Posterior vena cava (tissue), 2 donors: ENCODE measurements at places on chromosomes 6 and 20. TPM values are rescaled to one million over a fixed set of nuclear protein-coding genes. Genes with fewer than 3 reads are reported as not detected.

GRCh38 chr6:147281895-147282565 is 77.8 kb downstream of the STXBP5 start:
- DNase-seq, result no peak

GRCh38 chr6:116533233-116533957 is 12.1 kb downstream of the TRAPPC3L start:
- DNase-seq, result no peak

DNA sequence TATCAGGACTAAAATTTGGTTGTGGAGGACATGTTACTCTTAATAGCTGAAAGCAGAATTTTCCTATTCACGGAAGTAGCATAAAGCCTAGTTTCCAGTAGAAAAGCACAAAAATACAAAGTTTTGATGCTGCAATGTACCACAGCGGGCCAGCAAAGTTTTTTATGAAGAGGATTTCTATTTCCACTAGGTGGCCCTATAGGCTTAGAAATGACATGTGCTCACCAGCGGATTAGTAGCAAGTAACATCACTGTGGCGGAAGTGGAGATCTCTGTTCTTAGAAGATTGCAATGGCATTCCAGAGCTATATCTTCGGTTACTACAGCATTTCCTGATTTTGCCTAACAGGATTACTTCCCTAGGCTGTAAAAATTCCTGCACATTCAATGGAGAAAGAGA is 1219.0 kb upstream of the EYS start:
- DNase-seq, result no peak

GRCh38 chr6:52571099-52571755 is 5.6 kb downstream of the TRAM2 start:
- DNase-seq, result no peak

DNA sequence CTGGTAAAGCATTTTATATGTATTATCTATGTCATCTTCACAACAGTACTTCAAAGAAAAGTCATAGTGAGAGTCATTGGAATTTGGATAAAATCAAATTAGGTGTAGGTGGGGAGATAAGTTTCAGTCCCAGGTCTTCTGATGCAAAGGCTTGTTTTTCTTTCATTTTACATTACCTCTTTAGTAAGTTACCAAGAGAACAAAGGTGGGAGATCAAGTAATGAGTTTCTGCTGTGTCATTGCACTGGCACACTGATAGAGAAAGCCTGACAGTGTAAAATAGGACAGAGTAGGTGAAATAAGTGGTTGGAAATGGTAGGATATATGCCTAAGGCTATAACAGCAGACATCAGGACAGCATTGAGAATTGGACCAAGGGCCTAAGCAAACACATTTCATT is 250.4 kb downstream of the NKAIN2 start:
- no peak for DNase-seq

- no peak for DNase-seq
Measured at GRCh38 chr6:121660277-121660676, 224.8 kb downstream of the GJA1 start.

DNA sequence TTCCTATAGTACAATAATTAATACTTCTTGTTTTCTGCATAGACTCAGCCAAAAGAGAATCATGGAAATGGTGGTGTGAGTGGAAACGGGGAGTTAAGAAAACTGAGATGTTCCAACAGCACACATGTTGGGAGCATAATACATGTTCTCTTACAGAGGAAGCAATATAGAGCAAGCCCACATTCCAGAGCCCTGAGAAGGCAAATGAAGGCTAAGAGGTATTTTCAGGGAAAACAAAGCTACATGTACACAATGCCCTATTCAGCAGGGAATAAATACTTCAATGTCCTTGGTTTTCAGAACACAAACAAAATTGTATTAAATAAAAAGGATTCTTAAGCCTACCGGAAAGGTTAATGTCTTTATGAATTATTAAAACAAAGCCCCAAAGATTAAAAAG is 35.1 kb upstream of the SMIM8 start:
- no peak for DNase-seq

DNA sequence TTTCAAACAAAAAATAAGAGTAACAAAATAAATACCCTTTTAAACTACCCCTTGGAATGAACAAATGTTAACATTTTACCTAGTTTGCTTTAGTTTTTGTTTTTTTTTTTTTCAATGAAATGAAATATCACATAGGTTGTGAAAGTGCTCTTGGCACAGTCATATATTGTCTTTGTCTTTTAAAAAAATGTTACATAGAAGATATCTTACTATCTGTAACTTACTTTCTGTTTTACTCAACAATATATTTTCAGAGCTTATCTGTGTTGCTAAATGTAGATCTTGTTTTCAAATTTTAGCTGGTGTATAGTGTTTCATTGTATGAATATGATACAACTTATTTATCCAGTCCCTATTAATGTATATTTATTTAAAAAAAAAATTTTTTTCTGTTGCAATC is 8.6 kb downstream of the CEP57L1 start:
- no peak for DNase-seq

The PAX1 gene
- total RNA-seq, result not detected

The TEAD3 gene
- total RNA-seq, result 73.8 TPM

The BPI gene
- 0.65 TPM for total RNA-seq

The PRICKLE4 gene
- total RNA-seq, result 1.4 TPM

The MYLK4 gene
- total RNA-seq, result 0.67 TPM

The MACROD2 gene
- total RNA-seq, result 25.5 TPM
